NCI-H524 (cell line): ENCODE measurements at places on chromosomes 1 and 21.

GRCh38 chr1:103901072-103901471 is 151.4 kb downstream of the AMY1C start:
- DNase-seq = no peak

DNA sequence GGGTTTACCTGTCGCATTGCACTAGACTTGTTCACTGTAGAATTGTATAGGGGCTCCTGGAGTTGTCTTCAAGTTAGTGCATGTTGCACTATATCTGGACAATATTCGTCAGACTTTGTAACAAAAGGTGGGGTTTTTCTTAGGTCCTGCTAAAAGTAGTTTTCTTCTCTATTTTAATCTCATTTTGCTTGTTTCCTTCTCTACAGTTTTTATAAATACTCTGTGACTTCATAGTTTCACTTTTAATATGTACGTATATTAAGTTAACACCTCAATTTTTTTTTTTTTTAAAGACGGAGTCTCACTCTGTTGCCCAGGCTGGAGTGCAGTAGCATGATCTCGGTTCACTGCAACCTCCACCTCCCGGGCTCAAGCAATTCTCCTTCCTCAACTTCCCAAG is 26.5 kb upstream of the MRPS6 start:
- no peak for DNase-seq

GRCh38 chr21:42400525-42400924 is 3.2 kb upstream of the UBASH3A start:
- no peak for DNase-seq

- DNase-seq = no peak
Measured at GRCh38 chr1:71582673-71583072, 501.8 kb upstream of the ZRANB2 start.

- DNase-seq = peak; percentile 20
Measured at GRCh38 chr1:89823679-89824292, 3.0 kb downstream of the LRRC8D start.

GRCh38 chr1:25134801-25135461 is 97.4 kb downstream of the SYF2 start:
- DNase-seq = no peak

- no peak for DNase-seq
Measured at GRCh38 chr1:150777544-150777943, 12.0 kb upstream of the CTSS start.

- no peak for DNase-seq
Measured at GRCh38 chr1:209349363-209350308, 233.9 kb upstream of the CAMK1G start.

DNA sequence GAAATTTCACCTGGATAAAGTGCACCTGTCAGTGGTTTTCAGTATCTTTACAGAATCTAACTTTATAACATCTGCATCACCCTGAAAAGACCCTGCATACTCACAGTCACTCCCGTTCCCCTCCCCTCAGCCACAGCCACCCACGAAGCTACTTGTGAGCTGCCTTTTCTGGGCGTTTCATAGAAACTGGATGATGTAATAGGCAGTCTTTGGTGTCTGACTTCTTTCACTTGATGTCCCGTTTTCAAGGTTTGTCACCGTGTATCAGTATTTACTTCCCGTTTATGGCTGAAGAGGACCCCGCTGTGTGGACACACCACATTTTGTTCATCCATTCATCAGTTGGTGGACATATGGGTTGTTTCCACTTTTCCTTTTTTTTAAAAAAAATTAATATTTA is 47.8 kb upstream of the LRRC3 start:
- DNase-seq = no peak

DNA sequence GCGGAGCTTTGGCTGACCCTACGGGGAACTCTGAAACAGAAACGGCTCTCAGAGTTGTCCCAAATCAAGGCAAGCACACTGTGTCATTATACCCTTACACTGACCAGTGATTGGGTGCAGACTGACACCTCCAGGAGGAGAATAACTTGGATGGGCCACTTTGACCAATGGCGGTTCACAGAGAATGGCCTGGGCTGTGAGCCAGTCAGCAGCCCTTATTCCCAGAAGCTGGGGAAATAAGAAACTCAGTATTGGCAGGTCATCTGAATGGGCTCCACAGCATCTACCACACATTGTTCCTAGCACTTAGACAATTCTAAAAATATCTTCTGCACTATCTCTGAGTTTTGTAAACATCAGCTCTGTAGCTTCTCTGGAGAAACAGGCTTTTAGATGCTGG is 265.2 kb downstream of the ADGRL2 start:
- no peak for DNase-seq

DNA sequence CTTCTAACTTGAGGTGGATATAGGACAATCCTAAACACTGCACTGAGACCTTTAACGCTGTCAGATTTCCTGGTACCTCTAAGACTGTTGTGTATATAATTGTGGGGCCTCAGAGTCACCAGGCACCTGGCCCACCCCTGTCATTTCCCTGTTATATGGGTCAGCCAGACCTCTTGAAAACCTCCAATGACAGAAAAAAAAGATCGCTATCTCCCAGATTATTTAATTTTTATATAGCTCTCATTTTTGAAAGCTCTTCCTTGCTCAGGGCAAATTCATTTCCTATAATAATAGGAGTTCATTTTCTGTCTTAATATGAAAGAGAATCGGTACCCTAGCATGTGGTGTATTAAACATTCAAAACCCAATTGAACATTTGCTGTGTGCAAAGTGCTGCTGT is 56.7 kb downstream of the ZP4 start:
- DNase-seq = no peak

DNA sequence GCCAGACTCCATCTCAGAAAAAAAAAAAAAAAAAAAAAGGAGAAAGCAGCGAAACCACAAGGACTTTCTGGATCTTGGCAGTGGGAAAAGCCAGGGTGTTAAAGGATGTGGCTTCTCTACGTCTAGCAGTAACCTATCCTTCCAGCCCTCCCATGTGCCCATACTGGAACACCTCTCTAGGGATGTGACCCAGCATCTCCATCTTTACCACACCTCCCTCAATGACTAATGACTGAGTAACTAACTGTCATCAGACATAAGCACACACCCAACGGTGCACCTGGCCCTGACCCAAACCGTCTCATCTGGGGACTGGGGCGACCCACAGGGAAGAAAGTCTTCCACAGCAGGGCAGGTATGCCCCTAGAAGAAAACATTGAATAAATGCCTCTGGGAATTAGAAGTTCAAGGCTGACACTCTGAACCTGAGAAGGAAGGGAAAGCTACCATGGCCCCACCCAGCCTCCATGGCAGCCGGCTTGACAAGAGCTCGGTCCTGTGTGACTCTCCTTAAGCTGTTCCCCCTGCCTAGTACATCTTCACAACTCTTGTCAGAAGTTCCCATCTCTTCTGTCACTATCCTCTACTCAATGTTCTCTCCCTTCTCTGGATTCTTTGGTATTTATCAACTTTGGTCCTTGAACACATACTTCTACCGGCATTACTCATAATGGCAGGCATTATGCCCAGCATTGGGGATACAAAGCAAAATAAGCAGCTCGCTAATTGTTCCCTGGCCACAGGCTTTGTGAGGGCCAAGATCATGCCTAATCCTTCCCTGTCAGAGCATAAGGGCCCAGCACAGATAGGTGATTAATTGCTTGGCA is 14.8 kb upstream of the PAQR6 start:
- no peak for DNase-seq

- DNase-seq = no peak
Measured at GRCh38 chr1:210650403-210650802, 321.7 kb downstream of the HHAT start.

DNA sequence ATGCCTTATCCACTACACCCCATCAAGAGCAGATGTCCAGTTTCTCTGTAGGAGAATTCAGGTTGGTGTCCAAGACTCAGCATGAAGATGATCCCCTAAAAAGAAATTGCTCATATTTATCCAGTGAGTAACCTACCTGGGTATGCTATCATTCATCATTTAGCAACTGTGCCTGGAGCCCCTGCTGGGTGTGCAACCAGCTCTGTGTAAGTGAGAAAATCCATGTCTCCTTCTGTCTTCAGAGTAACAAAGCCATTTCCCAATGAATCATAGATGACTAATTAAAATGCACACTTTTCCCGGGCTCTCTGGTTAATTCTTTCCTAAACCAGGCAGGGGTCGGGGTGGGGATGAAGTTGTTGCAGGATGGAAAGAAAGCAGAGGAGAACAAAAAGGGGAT is 35.8 kb downstream of the OLFML3 start:
- no peak for DNase-seq

DNA sequence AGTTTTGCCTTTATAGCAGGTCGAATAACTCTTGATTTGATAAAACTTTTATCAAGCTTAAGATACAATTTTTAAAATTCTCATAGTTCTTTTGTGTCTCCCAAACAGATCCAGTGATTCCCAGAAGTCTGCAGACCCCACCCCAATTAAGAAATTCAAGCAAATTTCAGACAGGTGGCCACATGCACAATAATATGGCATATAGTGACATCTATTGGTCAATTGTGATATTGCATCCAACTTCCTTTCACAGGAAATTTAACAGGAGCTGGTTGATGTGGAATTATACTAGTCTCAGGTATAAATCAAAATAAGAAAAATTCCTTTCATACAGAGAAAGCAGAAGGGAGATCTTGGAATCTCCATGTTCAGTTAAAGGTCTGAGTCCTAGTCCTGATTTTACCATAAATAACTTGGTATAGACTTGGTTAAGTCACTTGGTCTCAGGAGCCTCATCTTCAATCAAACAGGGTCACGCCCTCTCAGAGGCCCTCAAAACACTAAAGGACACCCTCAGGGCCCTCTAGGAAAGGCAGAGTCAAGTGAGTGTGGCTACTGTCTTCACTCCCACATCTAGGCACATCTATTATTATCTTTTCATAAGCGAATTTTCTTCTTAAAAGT is 24.1 kb downstream of the PIGM start:
- no peak for DNase-seq

DNA sequence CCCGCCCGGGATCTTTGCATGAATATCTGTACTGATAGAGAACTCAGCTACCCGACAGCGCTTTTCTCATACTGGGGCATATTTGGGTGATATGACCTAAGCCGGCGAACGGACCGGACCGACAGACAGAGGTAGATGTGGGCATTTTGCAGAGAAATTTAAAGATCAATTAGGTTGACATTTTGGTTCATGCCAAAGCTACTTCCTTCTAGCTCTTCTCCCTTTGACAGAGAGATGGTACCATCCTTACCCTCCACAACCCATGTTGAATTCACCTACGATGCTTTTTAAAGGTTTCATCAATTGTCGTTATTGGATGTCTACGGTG is 459 bp downstream of the ARV1 start:
- DNase-seq = no peak

DNA sequence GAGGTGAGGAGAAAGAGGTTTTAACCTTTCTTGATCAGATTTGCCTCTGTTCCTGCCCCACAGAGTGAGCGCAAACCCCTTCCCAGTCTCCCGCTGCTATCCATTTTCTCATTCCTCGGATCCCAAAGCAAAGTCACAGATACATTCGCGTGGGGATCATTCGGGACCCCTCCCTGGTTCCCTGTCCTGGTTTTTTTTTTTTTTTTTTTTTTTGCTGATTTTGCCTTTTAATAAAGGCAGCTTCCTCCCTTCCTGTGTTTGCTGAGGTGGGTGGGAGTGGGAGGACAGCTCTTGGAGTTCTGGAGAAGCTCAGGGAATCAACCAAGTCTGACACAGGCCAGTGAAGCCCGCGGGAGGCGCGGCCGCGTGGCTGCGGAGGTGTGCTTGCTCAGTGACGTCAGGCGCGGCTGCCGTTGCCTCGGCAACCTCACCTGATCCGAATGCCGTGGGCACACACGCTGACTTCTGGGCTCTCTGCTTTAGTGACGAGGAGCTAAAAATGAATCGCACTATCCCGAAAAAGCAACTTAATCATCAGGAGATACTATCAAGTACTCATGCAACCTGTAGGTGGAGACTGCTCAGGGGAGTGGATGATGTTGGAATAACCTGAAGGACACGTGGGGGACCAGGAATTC is 106.4 kb downstream of the TBX19 start:
- DNase-seq = peak; percentile 18

- DNase-seq = no peak
Measured at GRCh38 chr1:85448358-85448757, 16.6 kb downstream of the DDAH1 start.

DNA sequence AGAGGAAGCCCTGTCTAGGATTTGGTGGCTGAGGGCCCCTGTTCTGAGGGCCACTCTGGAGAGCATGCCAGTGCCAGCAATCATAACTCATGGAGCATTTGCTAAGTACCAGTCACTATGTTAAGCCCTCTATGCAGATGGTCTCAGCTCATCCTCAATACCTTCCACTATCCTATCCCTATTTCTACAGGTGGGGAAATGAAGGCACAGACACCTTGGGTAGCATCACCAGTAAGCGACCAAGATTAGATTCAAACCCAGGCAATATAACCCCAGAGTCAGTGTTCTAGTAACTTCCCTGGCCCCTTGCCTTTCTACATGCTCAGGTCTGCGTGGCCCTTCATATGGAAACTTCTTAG is 7.9 kb upstream of the NBPF1 start:
- DNase-seq = no peak

DNA sequence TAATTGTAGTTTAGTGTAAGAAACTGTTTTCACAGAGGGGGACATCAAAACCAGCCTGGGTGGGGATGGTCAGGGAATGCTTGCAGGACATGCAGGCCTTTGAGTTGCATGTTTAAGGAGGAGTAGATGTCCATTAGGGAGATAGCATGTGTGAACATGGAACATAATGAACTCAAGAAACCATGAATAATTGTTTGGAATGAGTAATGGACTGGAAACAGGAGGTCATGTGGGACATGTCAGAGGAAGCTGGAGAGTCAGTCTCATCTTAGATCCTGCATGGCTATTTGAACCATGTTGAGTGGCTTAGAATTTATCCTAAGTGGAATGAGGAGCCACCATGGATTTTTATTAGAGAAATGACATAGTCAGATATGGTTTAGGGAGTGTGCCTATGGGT is 86.4 kb downstream of the RPE65 start:
- DNase-seq = no peak

GRCh38 chr1:177103005-177103852 is 61.3 kb downstream of the ASTN1 start:
- DNase-seq = peak; percentile 24

DNA sequence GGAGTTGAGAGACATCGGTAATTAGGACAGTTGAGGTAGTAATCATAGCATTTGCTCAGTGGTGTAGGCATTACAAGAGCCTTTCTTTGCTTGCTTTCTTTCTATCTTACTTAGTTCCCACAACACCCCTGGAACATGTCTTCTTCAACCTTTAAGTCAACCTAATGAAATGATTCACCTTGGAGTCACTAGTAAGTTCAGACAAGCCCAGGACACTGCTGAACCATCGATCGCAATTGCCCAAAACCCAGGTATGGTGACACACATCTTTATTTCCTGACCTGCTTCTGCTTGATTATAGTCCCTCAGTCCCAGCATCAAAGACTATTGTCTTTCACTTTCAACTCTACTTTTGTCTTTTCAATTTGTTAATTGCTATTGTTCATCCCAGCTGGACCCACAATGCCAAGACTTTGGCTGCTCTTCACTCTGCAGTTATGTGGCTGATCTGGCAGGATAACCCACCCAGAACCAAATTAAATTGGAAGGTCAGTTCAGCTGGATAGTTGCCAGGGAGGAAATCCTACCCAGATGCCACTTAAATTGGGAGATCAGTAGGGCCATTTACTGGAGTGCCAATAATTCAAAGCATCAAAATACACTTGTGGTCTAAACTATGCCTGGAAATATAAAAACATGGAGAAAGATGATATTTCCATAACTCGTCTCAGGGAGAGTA is 272.9 kb downstream of the RWDD3 start:
- peak; percentile 49 for DNase-seq

- DNase-seq = peak; percentile 70
Measured at GRCh38 chr1:54121482-54122134, 31.2 kb downstream of the CDCP2 start.

GRCh38 chr1:1406101-1406820 is 832 bp downstream of the MRPL20 start:
- no peak for DNase-seq
